ENCODE measurements at places on chromosomes 7 and 10.

DNA sequence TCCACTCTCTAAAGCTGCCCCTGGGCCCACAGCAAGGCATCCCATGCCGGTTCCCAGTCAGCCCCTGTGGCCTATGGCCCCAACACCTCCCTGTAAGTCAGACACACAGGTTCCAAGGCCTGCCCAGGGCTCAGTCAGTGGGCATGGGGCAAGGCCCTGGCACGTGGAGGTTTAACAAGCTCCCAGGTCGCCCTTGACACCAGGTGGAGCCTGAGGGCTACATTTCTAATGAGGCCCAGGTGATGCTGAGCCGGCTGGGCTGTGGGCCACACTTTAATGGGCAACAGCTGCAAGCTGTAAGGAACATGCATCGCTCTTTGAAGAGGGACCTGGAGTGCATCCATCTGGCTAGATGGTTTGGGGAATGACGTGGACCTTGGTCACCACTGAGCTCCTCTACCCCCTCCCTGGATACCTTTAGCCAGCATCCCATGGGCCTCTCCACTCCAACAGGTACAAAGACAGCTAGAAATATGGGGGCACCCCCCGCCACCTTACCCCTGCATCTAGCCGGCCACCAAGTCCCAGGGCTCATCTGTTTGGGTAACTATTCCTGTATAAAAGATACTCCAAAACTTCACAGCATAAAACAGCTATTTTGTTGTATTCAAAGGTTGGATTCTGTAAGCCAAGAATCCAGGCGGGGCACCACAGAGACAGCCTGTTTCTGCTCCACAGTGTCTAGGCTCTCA, 122.5 kb downstream of the OAT start:
- no peak for DNase-seq

DNA sequence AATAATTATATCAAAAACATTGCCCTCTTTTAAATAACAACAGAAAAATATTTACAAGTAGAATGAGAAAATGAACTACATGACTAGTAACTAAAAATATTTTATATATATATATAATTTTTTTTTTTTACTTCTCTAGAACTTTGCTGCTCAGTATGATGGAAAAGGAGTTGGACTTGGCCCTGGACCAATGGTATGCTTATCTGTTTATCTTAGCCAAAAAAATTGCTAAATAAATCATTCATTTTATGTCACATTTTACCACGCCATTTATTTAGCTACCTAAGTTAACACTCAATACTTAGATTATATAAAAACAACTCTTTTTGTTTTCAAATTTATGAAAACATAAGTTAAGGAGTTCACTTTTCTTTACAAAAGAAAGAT, 6.7 kb downstream of the COL1A2 start:
- no peak for DNase-seq

- no peak for DNase-seq
Measured at GRCh38 chr10:20059084-20059835, 243.0 kb downstream of the PLXDC2 start.

DNA sequence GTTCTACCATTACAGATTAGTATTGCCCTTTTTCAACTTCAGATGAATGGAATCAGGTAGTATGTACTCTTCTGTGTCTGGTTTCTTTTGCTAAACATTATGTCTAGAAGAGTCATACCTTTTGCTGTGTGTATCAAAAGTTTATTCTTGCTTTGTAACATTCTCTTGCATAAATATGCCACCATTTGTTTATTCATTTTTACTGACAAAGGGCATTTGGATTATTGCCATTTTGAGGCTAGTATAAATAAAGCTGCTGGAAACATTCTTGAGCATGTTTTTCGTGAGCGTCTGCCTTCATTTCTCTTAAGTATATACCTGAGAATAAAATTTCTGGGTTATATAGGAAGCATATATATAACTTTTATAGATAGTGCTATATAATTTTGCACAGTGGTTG, 121.7 kb upstream of the CSTF2T start:
- DNase-seq: no peak

DNA sequence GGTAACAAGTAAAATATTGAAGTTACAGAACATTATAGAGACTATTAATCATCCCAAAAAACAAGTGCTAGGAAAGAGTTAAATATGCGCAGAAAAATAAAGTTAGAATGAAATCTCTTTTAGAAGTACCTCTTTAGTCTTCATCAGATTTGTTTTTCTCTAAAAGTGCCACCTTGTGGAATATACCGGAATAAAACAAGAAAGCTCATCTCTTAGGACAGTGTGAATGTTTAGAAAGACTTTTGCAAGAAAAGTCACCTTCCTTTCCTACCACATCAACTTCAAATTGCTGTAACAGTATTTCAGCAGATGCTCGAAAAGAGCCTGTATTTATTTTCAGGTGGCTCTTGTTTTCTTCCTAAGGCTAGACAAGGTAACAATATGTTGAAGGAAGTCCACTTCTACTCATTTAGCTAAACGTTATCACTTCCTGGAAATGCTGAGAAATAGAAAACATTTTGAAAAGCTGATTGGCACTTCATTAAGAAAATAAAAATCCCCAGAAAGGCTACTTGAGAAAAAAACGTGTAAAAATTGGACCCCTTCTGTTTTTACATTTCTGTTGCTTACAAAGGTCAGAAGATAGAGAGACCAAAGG, 19.8 kb upstream of the FAM133B start:
- no peak for DNase-seq

DNA sequence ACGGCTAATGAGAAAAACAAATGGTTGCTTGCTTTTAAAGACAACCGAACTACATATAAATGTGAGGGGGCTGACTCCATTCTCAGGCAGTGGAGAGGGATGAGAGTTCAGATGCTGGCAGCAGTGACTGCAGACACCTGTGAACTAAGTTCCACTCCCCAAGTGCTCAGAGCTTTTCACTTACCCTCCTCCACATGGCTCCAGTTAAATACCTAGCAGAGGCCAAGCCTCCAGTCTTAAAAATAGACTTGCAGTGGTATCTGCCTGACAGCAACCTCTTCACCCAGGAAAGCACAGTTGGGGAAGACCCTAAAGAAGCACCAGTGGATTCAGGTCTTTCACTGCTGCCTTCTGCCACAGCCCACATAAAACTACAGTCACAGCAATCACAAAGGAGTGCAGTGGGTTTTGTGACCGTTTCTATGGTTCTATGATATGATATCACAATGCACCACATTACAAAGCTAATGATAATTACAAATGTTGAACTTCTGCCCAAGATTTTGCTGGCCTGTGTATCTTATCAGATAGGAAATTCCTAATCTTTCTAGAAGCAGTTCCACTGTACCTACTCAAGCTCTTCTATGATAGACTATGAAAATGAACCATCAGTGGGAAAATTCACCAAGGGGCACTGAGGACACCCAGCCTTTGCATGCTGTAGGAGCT, 3.3 kb upstream of the ABLIM1 start:
- no peak for DNase-seq

DNA sequence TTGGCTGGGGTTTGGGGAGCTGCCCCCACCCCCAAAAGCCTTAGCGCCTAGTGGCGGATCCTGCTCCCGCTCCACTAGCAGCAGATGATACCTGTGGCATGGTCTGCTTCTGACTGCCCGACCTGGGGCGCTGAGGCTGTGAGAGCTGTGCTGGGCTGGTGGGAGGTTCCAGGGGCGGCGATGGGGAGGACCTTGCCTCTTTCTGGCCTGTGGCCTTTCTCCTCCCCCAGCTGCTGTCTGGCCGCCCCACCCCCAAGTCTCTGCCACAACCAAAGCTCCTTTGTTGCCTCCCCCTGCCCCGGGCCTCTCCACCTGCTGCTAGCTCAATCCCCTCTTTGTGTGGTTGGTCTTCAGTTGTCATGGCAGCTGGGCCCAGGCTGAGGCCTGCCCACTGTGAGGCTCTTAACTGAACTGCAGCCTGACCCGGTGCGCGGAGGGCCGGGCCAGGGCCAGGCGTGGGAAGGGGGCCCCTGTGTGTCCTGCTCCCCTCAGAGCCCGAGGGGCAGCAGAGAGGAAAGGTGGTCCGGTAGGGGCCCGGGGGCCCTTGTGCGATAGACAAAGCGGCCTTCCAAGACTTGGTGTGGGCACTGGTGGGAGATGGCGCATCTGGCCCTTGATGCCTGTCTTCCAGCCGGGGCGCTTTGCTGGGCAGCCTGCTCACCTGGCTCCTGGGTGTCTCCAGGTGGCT, 4.7 kb downstream of the ZNF775 start:
- no peak for DNase-seq

- no peak for DNase-seq
Measured at GRCh38 chr10:17643339-17643754, 604 bp upstream of the STAM start.

DNA sequence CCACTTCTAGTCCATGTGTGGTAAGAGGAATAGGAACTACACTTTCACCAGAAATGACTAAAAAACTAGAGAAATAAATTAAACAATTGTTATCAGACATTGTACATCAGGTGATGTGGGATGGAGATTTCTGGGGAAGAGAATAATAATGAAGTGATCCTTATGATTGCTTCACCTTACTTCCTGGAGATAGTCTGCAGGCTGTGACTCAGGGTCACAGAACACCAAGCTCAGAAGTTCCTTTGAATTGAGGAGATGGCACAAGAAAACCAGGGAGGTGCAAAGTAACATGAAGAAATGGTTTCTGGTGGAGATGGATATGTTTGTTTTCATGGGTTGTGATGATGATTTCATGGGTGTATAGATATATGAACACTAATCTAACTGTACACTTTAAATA, 44.5 kb downstream of the ZWINT start:
- DNase-seq: no peak

DNA sequence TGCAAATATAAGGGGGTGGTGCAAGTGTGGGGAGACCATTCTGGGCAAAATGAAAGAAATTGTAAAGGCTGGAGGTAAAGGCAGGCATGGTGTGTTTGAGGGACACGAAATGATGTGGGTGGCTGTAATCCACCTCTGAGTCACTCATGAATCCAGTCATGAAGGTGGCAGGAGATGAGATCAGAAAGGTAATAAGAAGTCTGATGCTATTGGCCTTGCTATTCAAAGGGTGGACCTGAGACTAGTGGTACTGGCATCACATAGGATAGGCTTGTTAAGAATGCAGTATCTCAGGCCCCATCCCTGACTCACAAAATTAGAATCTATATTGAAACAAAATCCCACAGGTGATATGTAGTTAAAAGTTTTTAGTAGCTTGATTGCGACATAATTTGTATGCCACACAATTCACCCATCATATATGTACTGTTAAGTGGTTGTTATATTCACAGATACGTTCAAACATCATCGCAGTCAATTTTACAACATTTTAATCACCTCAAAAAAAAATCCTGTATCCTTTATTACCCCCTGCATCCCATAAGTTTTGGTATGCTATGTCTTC, 85.6 kb downstream of the ST8SIA6 start:
- peak; percentile 24 for DNase-seq

- DNase-seq: no peak
Measured at GRCh38 chr10:29811751-29812427, 177.1 kb upstream of the SVIL start.

DNA sequence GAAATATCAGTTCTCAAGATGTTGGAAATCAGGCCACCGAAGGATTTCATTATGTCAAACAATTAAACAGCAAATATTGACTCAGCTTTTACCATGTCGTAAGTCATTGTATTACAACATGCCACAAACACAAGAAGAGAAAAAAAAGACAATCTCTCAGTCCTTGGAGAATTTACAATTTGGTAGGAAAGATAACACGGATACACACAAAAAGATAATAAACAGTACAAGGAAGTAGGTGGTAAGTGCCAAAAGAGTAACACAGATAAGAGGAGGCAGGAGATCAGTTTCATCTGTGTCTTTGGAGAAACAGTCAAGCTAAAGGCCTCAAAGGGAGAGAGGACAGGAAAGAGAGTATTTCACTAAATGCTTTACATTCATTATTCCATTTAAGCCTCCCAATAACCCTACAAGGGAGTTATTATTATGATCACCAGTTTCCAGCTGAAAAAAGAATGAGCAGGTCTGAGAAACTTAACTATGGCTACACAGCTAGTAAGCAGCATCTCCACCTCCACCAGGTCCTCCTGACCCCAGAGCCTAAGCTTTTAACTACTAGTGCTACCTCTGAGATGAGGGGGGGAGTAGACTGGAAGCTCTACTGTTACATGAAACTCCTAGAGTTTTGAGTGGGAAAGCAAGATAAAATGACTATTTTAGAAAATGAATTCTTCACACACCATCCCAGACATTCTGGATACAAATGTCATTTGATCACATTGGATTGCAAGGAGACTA, 13.9 kb upstream of the DNAJC1 start:
- no peak for DNase-seq

- no peak for DNase-seq
Measured at GRCh38 chr10:26700884-26701630, 3.6 kb downstream of the PDSS1 start.

GRCh38 chr7:21028599-21028998, 241.9 kb upstream of the SP8 start:
- no peak for DNase-seq

- DNase-seq: no peak
Measured at GRCh38 chr10:63129888-63130287, 3.2 kb upstream of the NRBF2 start.

DNA sequence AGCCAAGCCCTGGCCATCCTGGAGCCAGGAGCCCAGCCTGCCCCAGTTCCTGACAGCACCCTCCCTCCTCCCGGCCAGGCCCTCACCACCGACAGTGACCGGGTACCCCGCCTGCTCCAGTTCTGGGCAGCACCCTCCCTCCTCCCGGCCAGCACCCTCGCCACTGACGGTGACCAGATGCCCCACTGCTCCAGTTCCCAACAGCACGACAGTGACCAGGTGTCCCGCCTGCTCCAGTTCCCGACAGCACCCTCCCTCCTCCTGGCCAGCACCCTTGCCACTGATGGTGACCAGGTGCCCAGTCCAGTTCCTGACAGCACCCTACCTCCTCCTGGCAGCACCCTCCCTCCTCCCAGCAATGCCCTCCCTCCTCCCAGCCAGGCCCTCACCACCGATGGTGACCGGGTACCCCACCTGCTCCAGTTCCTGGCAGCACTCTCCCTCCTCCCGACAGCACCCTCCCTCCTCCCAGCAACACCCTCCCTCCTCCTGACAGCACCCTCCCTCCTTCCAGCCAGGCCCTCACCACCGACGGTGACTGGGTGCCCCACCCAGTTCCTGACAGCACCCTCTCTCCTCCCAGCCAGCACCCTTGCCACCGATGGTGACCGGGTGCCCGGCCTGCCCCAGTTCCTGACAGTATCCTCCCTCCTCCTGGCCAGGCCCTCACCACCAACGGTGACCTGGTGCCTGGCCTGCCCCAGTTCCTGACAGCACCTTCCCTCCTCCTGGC, 40.3 kb downstream of the VIPR2 start:
- no peak for DNase-seq

DNA sequence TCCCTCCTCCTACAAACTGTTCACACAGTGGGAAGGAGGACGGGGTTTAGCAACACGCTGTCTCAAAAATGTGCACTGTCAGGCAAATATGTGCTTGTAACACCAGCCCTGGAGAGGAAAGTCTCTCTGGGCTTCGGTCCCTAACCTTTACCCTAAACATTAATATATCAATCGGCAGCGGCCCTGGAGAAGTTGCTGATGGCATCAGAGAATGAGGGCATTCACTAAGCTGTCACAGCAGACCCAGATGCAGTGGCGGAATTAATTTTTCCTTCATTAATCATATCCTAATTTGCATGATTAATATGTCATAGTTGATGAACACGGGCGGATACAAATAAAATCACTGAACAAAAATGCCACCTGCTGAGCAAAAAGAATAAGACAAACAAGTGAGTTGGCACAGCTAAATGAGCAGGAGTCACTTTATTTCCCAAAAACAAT, 45.2 kb upstream of the INSIG1 start:
- no peak for DNase-seq

GRCh38 chr7:107150375-107151073, 18.3 kb upstream of the HBP1 start:
- peak; percentile 51 for DNase-seq

Measured in HCT116 (cell line).